Glomerular endothelial cell (primary cell): ENCODE measurements at places on chromosomes 11 and 22. TPM values are rescaled to one million over a fixed set of nuclear protein-coding genes. Genes with fewer than 3 reads are reported as not detected.
A peak's percentile ranks its signal among the peaks of the same experiment; 100 is the strongest.

The OR52I2 gene
- total RNA-seq = not detected in 2 replicates

DNA sequence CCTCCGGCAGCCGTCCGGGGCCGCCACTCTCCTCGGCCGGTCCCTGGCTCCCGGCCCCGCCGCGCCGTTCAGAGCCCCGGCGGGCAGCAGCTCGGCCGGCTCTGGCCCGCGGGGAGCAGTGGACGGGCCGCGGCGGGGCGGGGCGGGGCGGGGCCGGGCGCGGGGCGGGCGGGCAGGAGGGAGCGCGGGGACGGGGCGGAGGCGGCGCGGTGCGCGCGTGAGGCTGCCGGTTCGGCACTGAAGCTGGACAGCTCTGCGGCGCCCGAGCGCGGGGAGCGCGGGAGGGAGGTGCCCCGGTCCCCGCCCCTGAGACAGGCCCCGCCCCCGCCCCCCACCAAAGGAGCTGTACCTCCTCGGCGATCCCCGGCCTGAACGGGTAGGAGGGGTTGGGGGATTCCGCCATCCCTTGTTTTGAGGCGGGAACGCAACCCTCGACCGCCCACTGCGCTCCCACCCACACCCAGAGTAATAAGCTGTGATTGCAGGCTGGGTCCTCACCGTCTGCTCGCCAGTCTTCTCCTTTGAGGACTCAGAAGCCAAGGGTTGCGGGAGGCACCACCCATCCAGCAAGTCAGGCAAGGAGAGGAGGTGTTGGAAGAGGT, at the start of gene DRD2:
Gene DRD2, minus strand, starts transcription at position 239 of the 602 bp plus-strand sequence. CDS start 50,747 bp downstream, outside the sequence.
- DNase-seq = no peak

DNA sequence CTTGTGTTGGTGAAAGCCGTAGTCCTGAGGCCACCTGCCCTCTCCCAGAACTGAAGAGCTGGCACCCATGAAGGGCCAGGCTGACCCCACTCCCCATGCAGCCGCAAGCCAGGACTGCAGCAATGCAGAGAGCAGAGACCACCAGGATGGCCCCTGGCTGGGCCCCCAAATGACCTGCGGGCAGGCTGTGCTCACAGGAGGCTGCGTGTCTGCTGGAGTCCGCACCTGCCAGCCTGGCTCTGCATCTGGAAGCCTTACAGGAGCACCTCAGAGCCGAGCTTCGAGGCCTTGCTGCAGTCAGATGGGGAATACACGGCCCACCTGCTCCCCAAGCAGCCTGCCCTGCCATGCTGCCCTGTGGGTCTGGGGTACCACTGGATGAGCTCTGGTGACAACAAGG, 1336.8 kb downstream of the TBC1D22A start:
- DNase-seq = no peak

- DNase-seq = no peak
Measured at GRCh38 chr11:102600666-102601065, 24.5 kb downstream of the MMP20 start.

GRCh38 chr11:1206391-1207271, 16.2 kb upstream of the MUC5B start:
- DNase-seq = no peak

GRCh38 chr11:33162831-33163230, 1.6 kb upstream of the CSTF3 start:
- DNase-seq = no peak

GRCh38 chr11:107696140-107696539, 15.7 kb downstream of the SLN start:
- DNase-seq = peak; percentile 87

- DNase-seq = no peak
Measured at GRCh38 chr11:118917481-118918127, 8.1 kb downstream of the BCL9L start.
